Right cardiac atrium (tissue), 5 donors: ENCODE measurements at places on chromosomes 6 and 20. TPM values are rescaled to one million over a fixed set of nuclear protein-coding genes. Genes with fewer than 3 reads are reported as not detected.

The MYT1 gene
- total RNA-seq: 1.2 TPM

- no peak for DNase-seq
These were observed 5.5 kb upstream of the NTSR1 start for GRCh38 chr20:62702895-62703852.

The BMP6 gene
- total RNA-seq: 2.5 TPM

DNA sequence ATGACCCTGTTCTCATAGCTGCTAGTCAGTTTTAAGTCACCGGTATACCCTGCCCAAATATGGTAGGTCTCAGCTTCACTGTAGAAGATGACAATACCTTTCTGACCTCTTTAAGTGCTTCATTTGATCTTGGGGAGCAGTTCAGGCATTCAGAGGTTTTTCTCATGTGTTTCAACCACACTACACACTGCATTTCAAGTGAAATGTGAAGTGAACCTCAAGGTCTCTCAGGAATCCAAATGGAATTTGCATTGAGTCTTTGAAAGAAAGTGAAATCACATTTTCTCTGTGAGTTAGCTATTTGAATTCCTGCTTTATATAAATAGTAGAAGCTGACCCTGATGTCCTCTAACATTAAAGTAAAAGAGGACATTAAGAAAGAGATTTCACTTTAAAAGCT lies 461.6 kb downstream of the ADGRB3 start:
- DNase-seq: no peak

The ISM1 gene
- 0.40 TPM for total RNA-seq

- no peak for DNase-seq
These were observed 133.6 kb upstream of the SGK1 start for GRCh38 chr6:134451529-134451928.

GRCh38 chr20:19022118-19022575 lies 190.3 kb upstream of the SLC24A3 start:
- no peak for DNase-seq

DNA sequence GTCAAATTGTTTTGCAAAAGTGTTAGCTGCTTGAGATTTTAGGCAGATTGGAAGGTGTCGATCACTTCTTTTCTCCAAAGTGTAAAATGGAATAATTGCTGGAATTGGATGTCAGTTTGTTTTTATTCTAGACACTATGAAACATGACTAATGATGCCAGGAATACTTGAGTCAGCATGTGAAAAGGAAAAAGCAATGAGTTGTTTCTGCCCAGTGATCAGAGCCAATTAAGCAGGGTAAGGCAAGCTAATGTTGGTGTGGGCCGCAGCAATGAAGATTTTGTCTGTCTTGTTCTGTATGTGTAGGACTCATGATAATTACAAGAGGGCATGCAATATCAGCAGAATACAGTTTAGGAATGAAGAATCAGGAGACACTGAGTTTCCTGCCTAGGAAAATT lies 110.3 kb downstream of the CARMIL1 start:
- DNase-seq: no peak

The TBP gene
- total RNA-seq: 9.3 TPM

DNA sequence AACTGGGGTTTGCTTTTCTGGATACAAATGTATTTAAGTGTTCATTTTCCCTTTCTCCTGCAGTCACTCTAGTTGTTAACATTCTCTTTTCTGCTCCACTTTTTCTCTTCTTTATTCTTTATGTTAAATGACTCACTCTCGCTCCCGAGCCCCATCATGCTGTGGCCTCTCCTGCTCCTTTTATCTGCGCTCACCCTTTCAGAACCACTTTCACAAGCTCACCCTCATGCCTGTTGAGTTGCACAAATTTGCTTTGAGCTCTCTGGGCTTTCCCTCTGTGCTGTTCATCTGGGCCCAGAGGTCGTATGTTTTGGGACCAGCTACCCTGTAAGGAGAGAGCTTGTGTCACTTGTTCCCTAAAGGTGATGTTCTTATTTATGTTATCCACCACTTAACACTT lies 98.1 kb upstream of the ASCC3 start:
- no peak for DNase-seq

GRCh38 chr6:24931718-24932691 lies 3.8 kb downstream of the RIPOR2 start:
- DNase-seq: no peak

The TP53TG5 gene
- 0.82 TPM for total RNA-seq

The SLC24A3 gene
- total RNA-seq: 0.57 TPM

GRCh38 chr6:65627015-65627414 lies 80.0 kb downstream of the EYS start:
- DNase-seq: no peak

The C2 gene
- 10.9 TPM for total RNA-seq

GRCh38 chr20:38755324-38755910 lies 7.2 kb downstream of the ACTR5 start:
- no peak for DNase-seq

GRCh38 chr6:113306552-113307145 lies 550.5 kb upstream of the MARCKS start:
- DNase-seq: peak; percentile 57

DNA sequence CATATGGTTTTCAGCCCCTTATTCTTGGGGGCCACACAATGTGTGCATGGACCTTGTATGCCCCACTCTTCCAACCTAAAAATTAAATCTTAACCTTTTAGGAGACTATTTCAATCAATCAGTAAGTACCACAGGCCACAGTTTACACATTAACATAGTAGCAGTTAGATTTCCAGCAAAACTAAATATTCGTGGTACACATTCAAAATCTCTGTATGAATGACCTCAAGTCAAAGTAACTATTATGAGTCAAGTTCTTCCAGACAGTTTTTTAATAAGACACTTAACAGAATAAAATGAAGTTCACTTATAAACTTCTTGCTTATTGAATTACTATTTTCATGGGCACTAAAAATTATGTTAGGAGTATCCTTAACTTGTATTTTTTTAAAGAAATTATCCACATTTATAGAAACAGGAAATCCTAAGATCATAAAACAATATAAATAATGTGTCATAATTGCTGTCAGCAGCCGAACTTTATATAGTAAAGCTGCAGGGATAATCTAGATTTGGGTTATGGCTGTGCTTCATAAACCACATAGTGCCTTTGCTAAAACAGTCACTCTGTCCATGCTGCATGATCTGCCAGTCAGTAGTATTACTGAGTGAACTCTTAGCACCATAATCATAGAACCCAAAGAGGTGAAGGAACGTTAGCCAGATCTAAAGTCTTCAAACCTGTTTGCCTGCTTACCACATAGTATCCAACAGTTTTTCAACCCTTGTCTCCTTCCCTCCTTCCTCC lies 21.7 kb downstream of the SEC63 start:
- DNase-seq: no peak

DNA sequence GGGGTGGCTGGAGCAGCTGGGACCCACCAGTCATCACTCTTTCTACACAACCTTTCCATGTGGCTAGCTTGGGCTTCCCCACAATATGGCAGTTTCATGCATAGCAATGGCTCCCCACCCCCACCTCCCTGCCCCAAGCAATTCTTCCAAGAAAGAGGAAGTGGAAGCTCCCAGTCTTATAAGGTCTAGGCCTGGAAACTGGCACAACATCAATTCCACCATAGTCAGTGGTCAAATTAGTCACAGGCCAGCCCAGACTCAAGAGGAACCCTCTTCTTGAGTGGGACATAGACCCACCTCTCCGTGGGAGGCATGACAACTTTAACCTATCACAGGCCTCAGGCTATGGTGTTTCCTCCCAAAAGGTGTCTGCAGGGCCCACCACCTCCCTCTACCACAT lies 17.7 kb downstream of the TGM6 start:
- no peak for DNase-seq

DNA sequence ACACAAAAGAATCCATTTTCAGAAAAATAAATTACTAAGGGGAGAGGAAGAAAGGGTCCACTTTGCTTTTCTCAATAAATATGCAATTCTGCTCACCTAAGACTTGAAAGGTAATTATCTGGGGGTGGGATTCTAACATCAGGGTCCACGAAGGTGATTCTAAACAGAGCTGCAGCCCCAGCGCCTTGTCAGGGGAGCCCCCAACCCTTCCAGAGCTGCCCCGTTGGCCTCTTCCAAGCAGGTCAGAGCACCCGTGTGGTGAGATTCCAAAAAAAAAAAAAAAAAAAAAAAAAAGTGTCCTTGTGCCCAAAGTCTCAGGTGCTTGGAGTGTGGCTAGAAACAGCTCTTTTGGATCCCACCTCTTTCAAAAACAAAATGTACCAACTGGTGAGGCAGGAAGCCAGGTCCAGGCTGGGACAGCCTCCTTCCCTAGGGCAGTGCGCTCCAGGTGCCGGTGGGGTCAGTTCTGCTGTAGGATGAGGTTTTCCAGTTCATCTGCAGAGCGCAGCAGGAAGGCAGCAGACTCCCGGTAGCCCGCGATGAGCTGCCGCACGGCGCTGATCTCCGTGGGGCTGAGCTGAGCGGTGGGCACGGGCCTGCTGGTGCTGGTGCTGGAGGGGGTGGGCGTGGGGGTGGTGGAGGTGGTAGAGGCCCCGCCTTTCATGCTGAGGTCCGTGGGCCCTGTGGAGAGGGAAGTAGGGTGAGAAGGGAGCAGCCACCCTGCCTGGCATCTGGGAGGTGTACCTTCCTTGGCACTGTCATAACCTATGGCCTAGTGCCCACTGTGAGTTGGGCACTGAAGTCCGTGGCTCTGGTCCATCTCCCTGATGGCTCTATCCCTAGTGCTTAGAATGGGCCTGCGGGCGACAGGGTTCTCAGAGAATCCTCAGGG lies 89.3 kb downstream of the ASXL1 start:
- DNase-seq: no peak

- DNase-seq: no peak
These were observed 2.5 kb upstream of the SPATS1 start for GRCh38 chr6:44339763-44340625.

The DEFB125 gene
- not detected for total RNA-seq

DNA sequence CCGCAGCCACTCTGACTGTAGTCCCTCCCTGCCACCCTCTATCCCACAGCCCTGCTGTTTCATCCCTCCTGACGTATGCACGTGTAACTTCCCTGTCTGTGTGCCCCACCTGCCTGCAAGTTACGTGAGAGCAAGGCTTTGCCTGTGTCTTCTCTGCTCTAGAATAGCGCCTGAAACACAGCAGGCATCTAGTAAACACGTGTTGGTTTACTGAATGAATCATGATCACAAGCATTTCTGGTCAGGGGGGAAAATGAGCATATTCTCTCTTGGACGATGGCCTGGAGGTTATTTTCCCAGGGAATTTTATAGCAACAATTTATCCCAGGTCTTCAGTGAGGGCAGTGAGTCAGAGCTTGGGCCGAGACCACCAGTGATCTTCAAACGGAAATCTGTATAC lies 38.3 kb downstream of the PSMG4 start:
- no peak for DNase-seq

DNA sequence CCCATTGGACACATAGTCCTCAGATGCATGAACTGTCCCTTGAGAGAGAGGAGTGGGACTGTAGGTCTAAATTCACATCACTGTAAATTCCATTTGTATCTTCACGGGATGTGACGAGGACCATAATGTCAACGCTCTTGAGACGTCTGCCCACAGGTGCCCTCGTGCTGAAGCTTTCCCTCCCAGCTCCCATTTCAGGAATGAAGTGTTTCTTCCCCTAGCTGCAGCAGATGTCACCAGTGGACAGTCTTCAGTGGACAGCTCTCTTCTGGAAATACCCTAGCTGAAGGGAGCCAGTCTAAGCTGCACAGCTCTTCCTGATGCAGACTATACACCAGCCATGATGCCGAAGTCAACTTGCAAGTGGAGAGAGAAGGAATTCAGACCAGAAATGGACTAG lies 217.4 kb upstream of the ECI2 start:
- no peak for DNase-seq

GRCh38 chr20:34415079-34415478 lies 52.0 kb downstream of the ITCH start:
- DNase-seq: no peak

GRCh38 chr6:145749632-145750031 lies 14.3 kb upstream of the EPM2A start:
- DNase-seq: no peak

- DNase-seq: no peak
These were observed 16.7 kb upstream of the PRDM1 start for GRCh38 chr6:106069478-106069877.

The ENPP3 gene
- total RNA-seq: 0.40 TPM

GRCh38 chr20:52824494-52825216 lies 147.5 kb upstream of the TSHZ2 start:
- no peak for DNase-seq

DNA sequence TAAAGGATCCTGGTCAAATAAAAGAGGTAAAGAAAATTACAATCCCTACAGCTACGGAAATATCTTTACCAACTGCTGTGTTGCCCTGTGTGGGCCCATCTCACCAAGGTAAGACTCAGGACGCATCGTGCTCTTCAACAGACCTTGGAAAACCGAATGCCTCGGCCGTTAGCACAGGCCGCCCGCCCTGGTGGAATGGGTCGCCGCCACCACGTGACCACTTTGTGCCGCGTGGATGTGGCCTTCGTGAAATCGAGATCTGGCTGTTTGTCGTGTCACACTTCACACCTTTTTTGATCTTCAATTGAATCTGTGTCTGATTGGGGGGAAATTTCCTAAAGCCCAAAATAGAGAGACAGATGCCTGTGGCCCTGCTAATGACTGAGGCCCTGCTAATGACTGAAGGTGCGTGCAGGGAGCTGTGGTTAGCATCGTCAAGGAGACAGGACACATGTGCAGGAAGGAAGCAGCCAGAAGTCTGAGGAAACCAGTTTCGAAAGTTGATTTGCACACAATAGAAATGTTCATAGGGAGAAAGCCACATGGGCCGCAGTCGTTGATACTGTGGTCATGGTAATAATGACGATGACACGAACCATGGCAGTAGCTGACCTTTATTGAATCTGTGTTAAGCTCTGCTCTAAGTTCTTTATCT lies 175.7 kb upstream of the SNX9 start:
- no peak for DNase-seq

- no peak for DNase-seq
These were observed 60.8 kb downstream of the RBM38 start for GRCh38 chr20:57451795-57452661.
